Fibroblast of lung (primary cell): ENCODE measurements at places on chromosomes 16 and 17.

DNA sequence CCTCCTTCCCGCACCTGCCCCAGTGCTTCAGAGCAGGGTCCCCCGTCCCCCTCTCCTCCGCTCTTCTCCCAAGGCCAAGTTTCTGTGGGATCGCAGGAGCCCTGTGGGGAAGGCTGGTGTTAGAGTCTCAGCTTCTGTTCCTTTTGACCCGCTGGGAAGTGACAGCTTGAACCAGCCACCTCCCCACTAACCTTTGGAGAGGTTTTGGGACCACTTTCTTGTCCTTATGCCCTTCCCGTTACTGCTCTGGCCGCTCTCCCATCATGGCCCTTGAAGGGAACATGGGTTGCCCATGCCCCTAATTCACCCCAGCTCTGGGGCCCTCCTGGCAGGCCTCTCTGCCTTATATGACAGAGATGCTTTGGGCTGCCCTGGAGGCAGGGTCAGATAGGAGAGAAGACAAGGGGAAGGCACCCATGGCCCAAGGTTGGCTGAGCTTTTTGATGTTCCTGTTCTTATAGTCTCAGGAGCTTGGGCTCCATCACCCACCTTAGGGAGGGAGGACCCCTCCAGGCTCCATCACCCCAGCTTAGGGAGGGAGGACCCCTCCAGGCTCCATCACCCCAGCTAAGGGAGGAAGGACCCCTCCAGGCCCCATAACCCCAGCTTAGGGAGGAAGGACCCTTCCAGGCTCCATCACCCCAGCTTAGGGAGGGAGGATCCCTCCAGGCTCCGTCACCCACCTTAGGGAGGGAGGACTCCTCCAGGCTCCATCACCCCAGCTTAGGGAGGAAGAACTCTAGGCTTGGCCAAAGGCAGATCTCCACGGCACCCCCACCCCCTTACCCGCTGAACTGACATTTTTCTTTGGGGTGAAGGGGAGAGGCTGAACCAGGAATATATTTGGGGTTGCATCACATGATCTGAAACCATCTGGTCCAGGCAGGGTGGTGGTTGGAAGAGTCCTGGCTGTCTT is 45.0 kb downstream of the NT5M start:
- DNase-seq = no peak

GRCh38 chr16:15396948-15397594 is 1.5 kb downstream of the MPV17L start:
- no peak for DNase-seq

GRCh38 chr16:13982451-13982850 is 62.5 kb downstream of the ERCC4 start:
- peak; percentile 85 for DNase-seq

- DNase-seq = peak; percentile 79
These were observed at the start of gene PAFAH1B1 for GRCh38 chr17:2592971-2593820. PAFAH1B1 (plus strand) TSS chr17:2593654; CDS start chr17:2638289, 44,635 bp downstream.

DNA sequence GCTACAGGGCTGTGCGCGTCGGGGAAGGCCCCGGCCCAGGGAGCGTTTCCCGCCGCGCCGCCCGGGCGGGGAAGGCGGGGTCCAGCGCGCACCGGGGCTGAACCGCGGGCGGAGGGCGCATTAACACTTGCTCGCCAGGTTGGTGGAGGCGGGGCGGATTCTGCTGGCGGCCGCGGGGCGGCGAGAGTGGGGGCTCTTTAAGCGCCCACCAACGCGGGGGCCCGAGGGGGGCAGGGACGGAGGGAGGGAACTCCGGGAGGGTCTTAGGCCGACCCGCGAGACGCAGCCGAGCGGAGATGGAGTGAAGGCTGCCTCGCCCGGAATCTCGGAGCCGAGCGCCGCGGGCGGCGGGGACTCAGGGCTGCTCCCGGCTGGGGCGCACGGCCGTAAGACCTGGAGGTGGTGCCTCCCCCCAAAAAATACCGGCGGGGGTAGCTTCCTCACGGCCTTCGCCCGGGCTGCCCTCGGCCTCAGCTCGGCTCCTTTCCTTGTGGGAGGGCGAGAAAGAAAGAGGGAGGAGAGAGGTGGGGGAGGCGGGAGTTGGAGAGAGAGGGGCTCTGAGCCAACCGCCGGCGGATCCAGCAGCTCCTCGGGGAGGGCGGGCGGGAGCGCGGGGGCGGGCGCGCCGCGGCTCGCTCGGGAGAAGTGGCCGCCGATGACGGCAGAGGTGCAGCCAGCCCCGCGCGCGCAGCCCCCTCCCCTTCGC is 415 bp upstream of the FOXF1 start:
- DNase-seq = peak; percentile 93

DNA sequence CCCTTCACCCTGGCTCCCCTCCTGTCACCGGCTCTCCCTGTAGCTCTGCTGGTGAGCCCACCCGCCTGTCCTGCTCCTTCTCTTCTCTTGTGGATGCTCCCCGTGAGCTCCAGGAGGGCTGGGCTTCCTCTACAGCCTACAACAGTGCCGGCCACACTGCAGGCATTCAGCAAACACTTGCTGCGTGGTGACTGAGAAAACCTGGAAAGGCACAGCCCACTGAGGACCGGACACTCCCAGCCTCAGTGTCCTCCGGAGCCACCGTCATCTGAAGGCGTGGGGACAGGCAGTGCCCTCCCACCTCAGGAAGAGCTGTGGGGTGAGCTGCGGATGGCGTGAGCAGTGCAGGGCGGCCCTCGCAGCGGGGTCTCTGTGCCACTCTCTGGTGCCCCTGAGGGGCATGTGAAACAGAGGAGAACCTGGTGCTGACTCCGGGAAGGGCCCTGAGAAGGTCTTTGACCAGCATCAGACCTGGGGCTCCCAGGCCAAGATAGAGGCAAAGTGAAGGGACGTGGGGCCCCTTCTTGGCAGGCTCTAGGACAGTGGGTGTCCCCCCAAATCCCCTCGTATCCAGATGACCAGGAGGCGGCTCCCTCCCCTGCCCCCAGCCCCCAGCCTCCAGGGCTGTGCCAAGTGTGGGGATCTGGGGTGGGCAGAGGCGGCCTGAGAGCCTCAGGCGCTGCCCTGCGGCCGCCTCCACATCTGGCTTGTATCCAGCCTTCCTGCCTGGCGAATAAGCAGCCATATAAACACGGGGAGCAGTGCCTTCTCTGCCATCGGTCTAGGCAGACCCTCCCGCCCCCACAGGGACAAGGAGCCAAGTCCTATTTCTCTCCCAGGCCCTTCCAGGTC is 44.0 kb upstream of the PABPN1L start:
- DNase-seq = peak; percentile 5

DNA sequence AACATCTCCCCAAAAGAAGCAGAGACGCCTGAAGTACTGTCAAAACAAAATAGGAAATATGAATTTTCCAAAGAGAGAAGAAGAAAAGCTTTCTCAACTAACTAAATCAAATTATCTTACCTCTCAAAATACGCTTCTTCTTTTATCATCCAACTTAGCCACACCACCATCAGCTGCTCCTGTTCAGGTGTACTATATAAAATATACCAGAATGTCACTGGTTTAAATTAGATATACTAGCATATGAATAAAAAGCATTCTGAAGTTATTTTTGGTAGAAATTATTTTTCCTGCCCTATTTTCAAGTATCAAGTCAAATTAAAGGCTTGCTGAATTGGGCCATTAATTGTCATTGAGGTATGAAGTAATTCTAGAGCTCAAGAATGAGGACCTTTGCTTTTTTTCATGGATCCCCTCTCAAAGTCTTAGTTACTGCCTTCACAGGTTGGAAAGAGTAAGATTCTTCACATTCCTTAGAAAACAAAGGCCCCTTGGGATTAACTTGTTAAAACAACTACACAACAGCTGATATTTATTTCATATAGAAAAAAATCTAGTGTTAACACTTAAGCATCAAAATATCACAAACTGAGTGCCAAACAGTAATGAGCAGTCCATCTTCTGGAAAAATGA is 30.1 kb downstream of the INTS2 start:
- DNase-seq = no peak

DNA sequence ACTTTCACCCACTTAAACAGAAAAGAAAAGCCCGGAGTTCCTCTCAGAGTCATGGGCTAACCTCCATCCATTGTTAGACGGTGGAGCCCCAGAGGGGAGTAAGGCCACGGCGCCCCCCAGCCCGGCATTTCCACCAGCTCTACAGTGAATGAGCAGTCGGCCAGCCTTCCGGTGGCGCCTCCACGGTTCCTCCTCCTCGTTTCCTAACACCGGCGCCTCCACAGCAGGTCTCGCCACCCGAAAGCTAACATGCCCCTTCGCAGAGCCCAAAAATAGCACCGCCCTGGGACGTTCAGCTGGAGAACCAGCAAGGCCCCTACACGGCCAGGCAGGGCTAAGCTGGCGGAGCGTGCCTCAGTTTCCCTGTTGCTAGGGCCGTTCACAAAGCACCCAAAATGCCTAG is 858 bp downstream of the MMD start:
- DNase-seq = peak; percentile 19

GRCh38 chr17:69367298-69367697 is 40.4 kb upstream of the ABCA5 start:
- no peak for DNase-seq

DNA sequence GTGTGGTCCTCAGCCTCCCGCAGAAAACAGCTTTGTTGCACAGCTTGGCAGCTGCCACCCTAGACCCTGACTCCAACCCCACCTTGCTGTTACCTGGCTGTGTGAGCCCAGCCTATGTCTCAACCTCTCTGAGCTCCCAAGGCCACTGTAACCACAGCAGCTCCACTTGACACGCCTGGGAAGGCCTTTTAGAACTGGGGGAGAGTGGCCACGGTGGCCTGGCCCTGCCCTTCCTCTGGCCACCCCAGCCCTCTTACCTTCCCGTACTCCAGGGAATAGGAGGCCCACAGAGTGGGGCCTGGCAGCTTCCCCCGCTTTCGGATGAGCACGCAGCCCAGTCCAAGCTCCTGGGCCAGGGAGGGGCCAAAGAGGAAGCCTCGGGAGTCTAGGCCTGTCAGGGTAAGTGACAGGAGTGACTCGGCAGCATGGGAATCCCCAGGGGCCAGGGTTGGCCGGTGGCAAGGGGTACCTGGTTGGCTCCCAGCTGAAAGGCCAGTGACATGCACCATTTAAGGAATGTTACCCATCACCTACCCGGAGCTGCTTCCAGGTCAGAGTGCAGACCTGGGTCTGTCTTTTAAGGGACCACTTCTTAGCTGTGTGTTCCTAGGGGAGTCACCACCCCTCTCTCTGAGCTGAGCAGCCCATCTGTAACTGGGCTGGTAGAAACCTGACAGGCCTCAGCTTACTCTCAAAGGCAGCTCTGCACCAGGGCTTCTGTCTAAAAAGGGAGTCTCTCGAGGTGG is 1.4 kb downstream of the APRT start:
- DNase-seq = no peak

DNA sequence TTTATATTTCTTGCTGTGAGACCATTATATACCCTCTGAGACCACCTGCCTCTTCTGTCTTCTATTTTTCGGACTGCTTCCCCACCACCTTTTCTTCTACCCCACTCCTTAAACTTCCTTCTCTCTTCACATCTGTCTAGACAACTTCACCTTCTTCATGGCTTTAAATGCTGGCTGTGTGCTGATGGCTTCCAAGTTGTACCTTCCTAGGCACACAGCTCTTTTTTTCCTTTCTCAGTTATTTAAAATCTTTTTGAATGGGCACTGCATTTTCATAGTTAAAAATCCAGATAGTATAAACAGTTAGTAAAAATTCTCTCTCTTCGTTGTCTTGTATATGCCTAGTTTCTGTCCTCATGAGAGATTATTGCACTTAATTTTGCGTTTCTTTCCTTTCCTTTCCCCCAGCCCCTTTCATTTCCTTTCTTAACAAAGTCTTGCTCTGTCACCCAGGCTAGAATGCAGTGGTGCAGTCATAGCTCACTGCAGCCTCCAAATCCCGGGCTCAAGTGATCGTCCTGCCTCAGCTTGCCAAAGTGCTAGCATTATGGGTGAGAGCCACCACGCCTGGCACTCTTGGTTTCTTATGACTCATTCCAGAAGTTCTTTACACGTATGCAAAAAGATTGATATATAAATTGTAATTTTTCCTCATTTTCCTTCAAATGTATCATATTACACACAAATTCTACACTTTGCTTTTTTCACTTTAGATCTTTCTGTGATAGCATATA is 114.3 kb downstream of the NPIPB5 start:
- DNase-seq = no peak

DNA sequence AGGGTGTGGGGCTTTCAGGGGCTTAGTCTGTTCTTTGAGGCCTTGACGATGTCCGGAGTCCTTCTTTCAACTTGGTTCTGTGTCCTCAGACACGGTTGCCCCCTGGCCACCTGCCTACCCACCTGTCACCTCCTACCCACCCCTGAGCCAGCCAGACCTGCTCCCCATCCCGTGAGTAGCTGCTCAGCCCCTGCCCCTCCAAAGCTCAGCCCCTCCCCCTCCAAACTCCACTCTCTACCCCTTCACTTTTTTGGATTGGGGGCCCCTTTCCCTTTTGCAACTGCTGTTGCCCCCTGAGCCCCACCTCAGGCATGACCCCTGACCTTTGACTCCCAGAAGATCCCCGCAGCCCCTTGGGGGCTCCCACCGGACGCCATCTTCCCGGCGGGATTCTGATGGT is 1.2 kb downstream of the LAT start:
- no peak for DNase-seq

DNA sequence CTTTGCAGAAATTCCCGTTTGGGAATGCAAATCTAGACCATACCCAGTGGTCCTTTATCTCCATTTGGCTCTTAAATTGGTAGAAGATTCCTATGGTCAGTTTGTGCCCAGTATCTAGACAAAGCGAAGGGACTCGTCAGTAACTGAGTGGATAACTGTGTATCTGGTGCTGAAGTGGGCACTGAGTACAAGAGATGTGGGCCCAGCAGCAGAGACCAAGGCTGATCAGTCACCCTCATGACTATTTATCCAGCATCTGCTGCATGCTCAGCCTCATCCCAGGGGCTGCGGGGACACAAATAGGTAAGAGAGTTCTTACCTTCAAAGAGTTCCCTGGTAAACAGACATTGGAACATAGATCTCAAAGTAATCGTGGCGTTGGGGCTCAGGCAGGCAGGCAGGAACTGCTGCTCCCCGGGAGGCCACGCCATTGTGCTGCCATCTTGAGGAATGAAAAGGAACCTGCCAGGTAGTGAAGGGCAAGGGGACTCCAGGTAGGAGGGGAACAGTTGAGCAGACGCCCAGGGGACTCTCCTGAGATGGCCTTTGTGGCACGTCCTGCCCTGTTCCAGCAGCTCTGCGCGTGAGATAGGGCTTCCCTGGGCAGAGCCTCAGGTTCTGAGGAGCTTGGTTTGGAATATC is 10.3 kb downstream of the NT5M start:
- no peak for DNase-seq

GRCh38 chr16:63998-64913 is 8.2 kb downstream of the RHBDF1 start:
- no peak for DNase-seq

DNA sequence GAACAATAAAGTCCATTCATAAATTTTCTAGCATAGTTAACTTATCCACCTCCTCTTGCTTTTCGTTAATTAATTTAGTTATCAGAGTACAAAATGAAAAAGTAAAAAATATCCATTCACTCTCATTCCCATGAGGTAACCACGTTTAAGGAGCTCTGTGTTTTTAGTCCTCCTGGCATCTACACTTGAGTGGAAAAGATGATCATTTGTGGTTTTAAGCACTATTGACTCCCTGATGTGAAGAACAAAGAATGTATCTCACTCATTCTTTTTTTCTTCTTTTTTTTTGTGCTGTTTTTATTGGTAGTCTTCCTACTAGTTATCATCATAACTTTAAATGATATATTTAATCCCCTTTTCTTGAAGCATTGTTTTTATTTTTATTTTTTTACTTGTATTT is 26.1 kb downstream of the QPRT start:
- no peak for DNase-seq

GRCh38 chr17:7220593-7221277 is 997 bp downstream of the ACADVL start:
- DNase-seq = peak; percentile 67

- no peak for DNase-seq
These were observed 5.0 kb upstream of the CACNG5 start for GRCh38 chr17:66829883-66830282.
